ENCODE measurements at places on chromosomes 7 and 10.

DNA sequence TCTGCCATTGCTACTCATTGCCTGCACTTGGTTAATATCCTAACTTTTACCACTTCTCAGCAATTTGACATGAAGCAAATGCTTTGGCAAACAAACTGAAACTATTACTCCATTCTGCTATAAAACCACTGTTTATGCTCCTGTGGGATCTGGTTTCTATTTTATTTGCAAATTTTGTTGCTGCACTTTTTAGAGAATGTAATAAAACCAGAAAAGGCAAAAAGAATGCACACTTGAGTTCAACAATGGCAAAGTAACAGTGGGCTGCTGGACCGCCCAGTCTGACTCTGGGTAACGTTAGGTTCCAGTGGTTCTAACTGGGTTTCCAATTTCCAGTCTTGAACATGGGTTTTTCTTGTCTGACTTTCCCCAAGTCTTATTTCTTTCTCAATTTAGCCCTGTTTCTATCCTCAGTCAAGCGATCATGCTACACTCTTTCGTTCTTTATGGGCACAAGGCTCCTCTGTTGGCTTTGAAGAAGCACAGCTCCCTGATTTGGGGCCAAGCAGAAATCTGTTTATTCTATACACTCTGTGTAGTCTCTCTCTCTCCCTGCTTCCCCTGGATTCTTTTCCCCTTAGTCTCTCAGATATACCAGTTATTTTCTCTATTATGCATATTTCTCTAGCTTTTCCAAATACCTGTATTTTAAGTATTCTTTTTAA, 129.2 kb upstream of the FAM3C start:
- no peak for DNase-seq

DNA sequence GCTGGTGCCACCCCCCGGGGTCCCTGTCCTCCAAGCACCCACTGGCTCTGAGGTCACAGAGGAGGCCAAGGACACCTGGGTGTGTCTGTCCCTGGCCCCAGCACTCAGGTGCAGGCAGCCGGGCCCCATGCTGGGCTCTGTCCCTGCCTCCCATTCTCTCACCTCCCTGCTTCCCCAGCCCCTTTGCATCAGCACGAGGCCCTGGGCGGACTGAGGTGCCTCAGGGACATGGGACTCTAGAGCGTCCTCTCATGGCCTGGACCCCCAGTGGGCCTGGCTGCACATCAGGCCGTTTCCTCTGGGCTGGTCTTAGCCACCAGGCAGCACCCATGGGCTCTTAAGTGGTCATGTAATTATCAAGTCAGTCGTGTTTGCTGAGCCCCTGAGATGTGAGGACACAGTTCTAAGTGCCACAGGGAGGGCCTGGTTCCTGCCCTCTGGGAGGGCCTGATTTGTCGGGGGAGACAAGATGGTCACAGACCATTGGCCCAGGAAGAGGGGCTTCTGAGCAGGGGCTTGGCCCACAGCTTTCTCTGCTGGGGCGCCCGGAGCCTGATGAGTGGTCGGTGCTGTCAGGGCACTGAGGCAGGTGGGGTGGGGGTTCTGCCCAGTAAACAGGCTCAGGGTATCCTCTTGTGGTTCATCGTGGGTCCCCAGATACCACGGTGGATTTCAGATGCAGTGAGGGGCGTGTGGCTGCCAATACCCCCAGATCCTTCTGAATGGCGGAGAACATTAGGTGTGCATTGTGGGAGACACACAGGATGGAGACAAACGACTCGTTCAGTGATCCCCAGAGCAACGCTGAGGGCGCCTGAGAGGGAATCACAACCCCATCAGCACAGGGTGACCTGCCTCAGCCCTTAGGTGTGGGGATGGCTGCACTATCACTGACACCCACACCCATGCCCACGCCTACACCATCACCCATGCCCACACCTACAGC, 152.5 kb downstream of the WDR37 start:
- no peak for DNase-seq

- no peak for DNase-seq
These were observed 94.1 kb upstream of the ARMC3 start for GRCh38 chr10:22833781-22834180.

DNA sequence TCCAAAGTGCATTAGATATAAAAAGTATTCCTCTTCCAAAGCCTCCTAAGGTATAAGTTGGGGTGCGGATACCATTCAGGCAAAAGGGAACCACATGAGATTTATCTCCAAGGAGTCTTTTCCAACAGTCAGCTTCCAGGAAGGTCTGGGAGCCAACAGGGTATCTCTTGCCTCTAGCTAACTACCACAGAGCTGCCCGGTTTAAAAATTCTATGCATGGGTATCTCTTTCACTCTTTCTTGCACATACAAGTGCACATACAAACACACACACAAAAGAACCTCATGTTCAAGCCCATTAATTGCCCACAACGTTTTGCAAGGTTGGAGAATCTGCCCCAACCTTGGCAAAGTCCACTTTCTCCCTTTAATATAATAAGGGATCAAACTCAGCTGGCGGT, 80.7 kb downstream of the CDK6 start:
- DNase-seq: no peak

DNA sequence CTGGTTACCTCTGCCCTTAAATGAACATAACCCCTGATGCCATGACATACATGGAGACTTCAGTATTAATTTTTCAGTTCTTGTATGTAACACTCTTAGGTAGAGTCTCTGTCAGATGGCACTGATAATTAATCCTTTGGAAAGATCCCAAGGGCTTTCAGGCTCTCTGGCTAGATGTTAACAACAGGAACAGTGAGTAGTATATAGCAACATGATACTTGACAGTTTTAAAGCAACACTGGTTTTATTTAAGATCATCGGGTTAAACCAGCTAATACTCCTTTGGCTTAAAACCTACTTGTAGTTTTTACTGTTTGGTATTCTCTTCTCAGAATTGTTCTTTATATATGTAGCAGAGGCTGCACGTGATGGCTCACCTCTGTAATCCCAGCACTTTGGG, 27.3 kb downstream of the AHCYL2 start:
- DNase-seq: no peak

DNA sequence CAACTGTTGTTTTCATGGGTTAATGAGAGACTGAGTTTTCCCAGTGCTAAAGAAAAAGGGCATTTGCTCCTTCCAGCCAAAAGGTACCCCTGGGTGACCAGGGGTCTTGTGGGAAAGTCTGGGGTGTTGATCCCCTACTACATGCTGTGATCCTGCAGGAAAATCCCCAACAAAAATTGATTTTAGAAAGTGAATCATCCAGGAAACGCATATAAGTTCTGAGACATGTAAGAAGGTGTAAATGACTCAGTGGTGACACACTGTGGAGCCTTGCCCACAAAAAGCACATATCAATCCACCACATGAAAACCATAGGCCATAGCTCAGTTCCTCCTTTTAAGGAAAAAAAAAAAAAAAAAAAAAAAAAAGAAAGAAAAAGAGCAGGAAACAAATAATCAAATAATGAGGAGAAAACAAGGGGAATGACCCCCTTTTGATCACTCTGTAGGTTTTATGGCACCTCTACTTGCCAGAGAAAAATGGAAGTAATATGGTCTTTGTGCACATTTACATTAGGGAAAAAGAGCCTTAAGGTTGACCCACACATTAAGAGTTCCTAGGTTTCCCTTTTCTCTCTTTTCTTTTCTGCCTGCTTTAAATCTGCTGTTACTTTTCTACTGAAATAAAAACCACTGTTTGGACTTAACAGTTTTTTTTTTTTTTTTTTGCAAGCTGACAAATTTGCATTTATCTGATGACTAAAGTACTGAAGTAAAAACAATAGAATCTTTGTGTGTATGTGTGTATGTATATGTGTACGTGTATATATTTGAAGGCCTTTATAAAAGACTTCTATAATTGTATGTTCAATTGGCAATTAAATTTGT, 386.0 kb downstream of the KIF20B start:
- DNase-seq: no peak

- DNase-seq: no peak
These were observed 18.3 kb upstream of the RALA start for GRCh38 chr7:39605087-39605486.

DNA sequence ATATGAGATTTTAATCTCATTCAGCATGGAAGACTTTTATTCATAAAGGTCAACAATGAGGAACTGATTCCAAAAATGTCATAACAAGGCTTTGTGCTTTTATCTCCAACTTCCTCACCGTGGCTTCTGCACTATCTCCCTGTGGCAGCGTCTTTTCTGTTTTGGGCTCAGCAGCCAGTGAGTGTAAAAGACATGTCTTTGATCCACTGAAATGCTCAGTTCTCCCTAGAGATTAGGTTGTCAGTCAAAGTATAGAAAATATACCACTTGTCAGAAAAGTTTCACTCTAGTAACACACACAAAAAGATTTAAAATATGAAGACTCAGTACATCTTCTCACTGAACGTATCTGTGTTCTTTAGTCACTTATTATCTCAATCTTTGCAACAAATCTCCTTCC, 901.8 kb upstream of the ZWINT start:
- DNase-seq: no peak

GRCh38 chr10:127354255-127354654, 157.9 kb upstream of the INSYN2A start:
- DNase-seq: no peak

- no peak for DNase-seq
These were observed 80.4 kb upstream of the PDE1C start for GRCh38 chr7:32150589-32150988.

- DNase-seq: no peak
These were observed 662.5 kb downstream of the TYW1 start for GRCh38 chr7:67659091-67659490.

- DNase-seq: no peak
These were observed 150.4 kb upstream of the GNAI1 start for GRCh38 chr7:79984210-79984609.

DNA sequence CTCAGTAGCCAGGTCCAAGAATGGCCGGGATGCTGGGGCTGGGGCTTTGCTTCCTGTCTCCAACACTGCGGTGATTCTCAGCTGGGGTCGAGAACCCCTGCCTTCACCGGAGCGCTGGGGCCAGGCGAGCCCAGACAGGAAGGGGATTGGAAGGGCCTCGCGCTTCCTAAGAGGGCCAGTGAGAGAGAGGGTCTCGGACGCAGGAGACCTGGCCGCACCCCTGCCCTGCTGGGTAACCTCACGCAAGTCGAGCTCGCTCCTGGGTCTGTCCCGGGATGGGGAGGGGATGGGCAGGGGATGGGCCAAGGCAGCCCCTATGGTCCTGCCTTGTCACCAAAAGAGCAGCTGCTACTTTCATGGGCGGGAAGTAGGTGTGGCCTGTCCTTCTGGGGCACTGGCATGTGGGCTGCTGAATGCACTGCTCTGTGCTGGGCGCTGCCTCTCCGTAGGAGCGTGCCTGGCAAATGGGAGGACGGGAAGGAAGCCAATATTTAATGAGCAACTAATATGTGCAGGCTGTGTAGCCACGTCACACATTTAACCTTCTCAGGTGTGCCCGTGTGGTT, 20.0 kb downstream of the KCNK18 start:
- no peak for DNase-seq

DNA sequence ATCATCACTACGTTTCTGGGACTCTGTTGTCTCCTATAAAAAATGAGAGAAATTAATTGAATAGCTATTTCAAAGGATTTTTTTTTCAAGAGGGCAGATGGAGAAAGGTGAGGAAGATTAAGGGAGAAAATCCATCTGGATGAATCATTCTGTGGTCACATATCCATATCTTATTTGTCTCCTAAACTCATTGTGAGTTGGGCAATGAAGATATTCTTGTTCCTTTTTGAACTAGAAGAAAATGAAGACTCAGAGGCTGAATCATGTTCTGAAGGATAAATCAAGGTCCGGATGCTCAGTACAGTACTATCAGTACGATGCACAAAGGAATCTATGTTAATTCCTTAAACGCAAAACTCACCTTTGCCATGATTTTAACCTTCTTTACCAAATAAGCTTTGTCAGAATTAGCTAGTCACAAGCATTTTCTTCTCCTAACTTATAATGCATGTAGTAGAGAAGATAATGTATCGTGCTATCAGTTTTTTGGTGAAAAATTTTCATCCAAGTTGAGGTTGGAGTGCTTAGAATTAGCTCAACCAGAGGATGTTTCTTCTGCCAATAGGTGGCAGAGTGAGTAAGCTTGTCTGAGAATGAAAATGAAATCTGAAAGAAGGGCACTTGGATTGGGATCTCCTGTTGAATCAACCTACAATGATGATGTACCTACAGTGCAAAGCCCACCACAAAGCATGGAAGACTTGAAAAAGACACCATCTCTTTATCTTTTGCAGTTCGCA, 446.9 kb downstream of the KIF20B start:
- DNase-seq: no peak

- no peak for DNase-seq
These were observed 6.0 kb downstream of the EGFR start for GRCh38 chr7:55024776-55025175.

- no peak for DNase-seq
These were observed 10.3 kb upstream of the INSIG1 start for GRCh38 chr7:155287284-155287935.

DNA sequence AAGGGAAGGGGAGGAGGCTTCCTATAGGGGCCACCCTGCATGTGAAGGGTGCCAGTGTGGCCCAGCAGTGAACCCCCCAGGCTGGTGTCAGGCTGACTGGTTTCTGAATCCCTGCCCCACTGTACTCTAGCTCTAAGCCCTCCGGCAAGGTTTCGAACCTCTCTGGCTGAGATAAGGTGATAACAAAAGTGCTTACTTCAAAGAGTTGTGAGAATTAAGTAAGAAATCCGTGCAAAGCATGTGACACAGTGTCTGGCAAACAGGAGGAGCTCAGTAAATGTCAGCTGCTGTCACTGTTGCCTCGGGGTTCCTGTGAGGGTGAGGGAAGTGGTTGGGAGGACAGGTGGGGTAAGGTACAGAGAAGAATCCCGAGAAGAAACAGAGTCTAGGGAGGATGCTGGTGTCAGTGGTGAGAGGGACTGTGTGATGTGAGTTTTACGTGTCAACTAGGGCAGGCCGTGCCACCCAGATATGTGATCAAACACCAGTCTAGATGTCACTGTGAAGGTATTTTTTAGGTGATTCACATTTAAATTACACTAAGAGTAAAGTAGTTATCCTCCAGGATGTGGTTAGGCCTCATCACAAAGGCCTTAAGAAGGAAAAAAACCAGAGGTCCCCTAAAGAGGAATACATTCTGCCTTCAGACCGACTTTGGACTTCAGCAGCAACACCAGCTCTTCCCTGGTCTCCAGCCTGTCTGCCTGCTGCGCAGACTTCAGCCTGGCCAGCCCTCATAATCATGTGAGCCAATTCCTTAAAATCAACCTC, 64.4 kb downstream of the BPGM start:
- DNase-seq: peak; percentile 3

DNA sequence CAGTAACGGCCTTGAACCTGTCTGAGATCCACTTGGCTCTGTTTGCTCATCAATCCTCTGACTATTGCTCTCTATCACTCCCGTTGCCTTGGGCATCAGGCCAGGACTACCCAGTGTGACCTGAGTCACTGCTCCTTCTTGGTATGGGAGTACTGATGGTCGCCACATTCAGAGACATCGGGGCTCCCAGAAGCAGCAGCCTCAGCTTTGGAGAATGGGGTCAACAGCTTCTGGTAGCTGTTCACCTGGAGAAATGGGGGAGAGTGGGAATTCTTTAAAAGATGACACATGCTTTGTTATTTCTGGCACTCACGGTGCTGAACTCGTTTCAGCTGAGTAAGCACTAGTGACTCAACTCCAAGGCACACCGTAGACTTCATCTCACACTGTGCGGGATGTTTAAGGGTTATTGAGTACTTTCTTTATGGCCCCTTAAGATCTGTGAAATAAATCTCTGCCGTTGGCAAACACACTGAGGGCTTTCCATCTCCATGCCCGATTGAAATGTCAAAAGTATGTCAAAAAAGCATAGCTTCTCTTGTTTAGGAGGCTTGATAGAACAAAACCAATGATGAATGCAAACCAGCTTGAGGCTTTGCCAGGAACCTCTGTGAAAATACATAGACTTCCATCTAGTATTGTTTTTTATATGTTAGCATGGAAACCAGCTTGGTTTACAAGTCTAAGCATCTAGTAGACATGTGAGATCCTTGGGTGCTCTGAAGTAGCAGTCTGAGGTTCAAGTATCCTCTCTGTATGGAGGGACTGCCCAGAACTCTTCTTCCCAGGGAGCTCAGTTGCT, 333.1 kb downstream of the CXCL12 start:
- DNase-seq: no peak
